GM03348 (cell line): ENCODE measurements at places on chromosomes 2 and 18.
A peak's percentile ranks its signal among the peaks of the same experiment; 100 is the strongest.

DNA sequence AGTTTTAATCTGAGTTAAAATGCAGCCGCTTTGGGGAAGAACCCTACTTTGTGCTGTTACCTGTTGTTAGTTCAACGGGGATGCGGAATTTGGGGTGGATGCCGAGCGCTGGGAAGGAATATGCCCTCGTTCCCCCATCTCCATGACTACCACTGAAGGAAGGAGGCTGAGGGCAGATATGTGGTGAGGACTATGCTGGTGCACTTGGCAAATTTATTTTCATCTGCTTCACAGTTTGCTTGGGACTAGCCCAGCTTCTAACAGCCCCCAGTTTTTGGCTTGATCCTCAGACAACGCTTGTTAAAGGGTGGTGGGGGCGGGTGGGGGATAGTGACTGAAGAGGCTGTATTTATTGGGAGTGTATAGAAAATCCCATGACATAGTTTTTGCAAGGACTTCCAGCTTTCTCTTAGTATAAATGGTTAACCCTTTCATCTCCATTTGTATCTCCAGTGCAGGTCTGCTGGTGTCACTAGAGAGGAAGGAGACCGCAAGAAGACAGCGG lies 100.8 kb downstream of the COLEC12 start:
- DNase-seq: no peak

DNA sequence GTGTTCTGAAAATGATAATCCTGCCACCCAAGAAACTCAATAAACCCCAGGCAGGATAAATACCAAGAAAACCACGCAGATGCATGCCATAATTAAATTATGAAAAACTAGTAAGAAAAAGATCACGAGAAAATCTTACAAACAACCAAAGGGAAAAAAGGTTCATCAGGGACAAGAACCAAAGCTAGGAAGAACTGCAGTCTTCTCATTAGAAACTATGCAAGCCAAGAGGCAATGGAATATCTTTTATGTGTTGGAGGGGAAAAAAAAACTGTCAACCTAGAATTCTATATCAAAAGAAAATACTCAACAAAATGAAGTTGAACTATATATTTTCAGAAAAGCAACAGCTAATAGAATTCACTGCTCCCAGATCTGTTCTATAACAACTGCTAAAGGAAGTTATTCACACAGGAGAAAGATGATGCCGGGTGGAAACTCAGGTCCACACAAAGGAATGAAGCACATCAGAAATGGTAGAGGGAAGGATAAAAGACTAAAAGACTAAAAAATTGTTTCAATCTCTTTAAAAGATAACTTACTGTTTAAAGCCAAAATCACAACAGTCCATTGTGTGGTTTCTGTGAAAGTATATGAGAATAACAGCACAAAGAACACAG lies 55.0 kb downstream of the NDUFA10 start:
- DNase-seq: no peak

GRCh38 chr18:56649996-56650395 lies 1.2 kb upstream of the WDR7 start:
- DNase-seq: no peak

DNA sequence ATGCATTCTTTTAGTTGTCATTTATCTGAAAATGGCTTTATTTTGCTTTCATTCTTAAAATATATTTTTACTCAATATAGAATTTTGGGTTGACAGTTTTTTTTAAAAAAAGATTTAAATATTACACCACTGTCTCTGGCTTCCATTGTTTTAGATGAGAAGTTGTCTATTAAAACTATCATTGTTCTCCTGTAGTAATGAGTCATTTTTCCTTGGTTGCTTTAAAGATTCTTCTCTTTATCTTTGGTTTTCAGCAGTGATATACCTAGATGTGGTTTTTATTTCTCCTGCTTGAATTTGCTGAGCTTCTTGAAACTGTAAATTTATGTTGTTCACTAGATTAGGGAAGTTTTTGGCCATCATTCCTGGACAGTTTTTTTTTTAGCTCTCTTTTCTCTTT lies 26.7 kb upstream of the DLX2 start:
- no peak for DNase-seq

- DNase-seq: no peak
These were observed 146.1 kb upstream of the NOL4 start for GRCh38 chr18:34370704-34371395.

GRCh38 chr2:201234663-201235135 lies 25.6 kb upstream of the CASP8 start:
- peak; percentile 24 for DNase-seq

- DNase-seq: no peak
These were observed 114.7 kb downstream of the GALNT14 start for GRCh38 chr2:31023541-31023940.

DNA sequence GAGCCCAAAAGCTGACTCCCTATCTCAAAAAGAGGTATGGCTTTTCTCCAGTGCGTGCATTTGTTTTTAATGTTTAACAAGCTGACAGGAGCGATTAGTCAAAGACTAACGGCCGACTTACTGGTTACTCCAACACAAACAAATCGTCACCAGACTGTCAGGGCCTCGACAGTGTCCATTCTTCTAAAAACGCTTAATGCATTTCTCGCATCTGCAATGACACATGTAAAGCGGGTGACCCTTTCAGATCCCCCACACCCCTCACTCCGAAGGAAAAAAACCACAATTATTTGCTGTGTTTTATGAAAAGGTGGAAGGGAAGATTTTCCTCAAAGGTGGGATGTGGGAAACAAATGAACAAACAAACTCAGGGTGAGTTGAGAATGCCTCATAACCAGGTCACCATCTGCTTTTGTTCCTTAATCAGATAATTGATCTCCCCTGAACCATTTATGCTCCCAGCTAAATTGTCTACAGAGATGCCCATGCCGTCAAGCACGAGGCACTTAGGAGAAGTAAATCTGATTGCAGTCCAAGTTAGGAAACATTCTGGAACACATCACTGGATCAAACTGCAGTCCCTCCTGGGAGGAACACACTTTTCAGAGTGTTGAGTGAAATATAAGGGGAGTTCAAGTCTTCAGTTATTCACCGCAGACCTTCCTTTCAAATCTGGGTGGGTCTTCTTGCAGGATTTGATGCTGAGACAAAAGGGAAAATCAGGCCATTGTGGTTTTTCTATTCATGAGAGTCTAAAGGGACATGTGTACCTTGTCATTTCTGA lies 340.8 kb downstream of the CMPK2 start:
- DNase-seq: no peak

DNA sequence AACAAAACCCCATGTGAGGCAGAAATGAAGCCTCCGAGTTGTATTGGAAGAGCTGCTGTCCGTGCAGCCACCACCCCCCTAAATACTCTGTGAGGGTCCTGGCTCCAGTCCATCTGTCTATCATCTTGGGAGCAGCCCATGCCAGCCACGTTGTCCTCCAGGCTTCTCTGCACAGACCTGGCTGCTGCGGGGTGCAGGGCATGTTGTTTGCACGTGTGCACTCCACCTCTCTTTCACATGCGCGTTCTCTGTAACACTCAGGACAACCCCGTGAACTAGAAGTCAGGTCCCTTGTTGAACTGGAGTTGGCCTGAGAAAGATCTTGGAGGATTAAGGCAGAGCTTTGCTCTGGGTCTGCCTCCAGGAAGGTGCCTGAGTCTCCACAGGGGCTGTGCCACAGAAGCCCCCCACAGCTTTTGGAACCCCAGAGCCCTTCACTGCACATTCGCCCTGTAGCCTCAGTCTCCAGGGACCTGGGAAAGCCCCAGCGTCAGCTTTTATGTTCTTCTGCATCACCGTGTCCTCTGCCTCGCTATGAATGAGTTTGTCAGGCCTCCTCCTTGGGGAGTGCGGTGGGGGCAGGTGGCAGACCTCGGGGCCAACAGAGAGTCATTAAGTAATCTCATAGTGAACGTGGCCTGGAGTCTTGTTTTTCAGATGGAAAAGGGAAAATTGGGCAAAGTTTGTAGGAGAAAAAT lies 16.6 kb downstream of the RTP5 start:
- DNase-seq: no peak

GRCh38 chr2:1079873-1080799 lies 129.5 kb downstream of the SNTG2 start:
- no peak for DNase-seq

DNA sequence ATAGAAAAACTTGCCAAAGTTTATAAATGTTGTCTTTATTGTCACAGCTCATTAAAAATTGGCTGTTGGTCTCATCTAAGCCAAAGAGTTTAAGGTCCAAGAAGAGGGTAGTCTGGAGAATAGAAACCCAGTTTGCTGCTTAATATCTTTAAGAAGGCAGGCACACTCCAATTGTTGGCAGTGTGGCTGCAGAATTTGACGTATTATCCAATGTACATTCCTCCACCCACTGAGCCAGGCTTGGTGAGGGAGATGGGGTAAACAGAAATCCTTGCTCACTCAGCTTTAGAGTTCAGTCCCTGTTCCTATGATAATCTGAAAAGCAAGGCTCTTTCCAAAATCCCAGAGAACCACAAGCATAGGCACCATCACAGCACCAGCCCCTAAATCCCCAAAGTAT lies 10.7 kb upstream of the ADD2 start:
- DNase-seq: no peak

DNA sequence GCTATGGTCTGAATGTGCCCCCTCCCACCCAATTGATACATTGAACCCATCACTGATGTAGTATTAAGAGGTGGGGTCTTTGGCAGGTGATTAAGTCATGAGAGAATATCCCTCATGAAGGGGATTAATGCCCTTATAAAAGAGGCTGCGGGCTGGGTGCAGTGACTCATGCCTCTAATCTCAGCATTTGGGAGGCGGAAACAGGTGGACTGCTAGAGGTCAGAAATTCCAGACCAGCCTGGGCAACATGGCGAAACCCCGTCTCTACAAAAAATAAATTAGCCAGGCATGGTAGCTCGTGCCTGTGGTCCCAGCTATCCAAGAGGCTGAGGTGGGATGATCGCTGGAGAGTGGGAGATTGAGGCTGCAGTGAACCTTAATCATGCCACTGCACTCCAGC lies 14.3 kb downstream of the POLR2D start:
- DNase-seq: no peak

- DNase-seq: no peak
These were observed 776.8 kb downstream of the CCDC85A start for GRCh38 chr2:56960581-56960980.

DNA sequence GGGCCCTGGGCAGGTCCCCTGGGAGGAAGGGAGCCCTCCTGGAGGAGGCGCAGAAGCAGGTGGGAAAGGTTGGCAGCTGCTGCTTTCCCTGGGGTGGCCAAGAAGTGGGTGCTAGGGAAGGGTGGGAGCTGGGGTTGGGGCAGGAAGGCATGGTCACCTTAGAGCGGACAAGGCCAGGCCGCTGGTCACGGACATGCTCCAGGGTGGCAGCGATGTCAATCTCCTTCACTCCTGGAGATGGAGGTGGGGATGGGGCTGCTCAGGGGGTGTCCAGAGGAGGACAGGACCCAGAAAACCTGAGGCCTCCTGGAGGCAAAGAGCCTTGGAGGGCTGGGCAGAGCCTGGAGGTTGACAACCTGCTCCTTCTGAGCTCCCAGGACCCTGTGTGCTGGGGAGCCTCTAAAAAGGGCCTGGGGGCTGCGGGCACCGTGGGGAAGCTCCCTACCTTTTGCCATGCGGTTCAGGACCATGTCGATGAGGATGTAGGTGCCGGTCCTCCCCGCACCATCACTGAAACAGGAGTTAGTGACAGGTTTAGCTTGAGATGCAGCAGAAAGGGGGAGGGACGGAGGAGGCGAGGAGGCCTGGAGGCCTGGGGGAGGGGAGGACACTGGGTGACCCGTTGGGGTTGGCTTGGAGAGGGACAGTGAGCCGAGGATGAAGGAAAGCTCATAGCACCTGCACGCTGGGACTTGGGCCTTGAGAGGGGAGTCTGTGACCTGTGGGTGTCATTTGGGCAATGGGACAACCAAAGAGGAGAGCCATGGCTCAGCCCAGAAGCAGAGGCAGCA lies 11.4 kb downstream of the DNAJB2 start:
- no peak for DNase-seq

DNA sequence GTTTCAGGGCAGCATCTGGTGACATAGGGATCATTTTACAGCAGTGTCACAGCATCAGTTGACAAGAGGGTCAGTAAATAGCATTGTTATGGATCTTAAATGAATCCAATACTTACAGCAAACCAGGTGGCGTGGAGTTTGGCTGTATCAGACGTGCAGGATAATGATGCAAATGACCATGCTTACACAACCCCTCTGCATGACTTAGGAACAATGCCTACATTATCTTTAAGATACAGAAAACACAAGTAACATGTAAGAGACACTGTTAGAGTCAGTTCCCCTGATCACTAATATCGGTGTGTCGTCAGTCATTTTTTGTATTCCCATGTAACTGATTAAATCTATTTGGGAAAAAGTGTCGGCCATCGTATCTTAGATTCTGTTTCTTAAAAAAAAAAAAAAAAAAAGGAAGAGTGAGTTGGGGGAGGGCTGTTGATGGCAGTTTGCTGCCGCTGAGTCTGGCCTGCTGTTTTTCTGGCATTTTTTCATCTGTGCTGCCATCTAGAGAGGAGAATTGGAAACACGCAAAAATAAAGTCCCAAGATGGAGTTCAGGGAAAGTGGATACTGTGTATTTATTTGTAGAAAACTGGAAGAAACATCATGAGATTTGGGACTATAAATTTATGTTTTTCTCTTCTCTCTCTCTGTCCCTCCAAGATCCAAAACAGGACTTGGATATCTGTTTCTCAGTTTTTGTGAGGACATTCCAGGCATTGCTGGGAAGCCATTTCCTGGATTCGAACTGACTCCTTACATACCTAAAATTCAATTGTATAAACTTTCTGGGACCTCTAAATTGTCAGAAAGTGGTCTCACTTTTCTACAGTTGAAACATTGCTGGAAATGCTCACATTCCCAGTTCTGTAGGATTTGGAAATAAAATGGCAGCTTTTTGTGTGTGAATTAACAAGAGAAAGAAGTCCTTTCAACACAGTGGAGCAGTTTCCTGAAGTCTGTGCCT lies 60.3 kb upstream of the AGPS start:
- DNase-seq: peak; percentile 75

DNA sequence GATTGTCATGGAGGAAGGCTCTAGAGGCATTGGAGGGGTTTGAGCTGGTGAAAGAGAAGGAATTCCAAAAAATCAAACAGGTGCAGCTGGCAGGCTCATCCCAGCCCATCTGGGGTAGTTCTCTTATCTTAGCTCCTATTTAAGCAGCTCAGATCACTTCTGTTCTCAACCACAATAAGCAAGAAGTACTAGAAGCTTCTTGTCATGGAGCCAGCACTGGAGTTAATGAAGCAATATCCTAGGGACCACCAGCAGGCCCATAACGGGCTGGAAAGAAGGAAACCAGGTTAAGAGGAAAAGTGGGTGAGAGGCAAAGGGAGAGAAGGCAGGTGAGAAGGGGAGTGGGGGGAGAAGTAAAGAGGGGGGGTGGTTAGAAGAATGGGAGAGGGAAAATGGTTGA lies 100.7 kb upstream of the ZFP36L2 start:
- DNase-seq: no peak
